SIG-M5 (cell line): ENCODE measurements at places on chromosomes 4 and X.
A peak's percentile ranks its signal among the peaks of the same experiment; 100 is the strongest.

DNA sequence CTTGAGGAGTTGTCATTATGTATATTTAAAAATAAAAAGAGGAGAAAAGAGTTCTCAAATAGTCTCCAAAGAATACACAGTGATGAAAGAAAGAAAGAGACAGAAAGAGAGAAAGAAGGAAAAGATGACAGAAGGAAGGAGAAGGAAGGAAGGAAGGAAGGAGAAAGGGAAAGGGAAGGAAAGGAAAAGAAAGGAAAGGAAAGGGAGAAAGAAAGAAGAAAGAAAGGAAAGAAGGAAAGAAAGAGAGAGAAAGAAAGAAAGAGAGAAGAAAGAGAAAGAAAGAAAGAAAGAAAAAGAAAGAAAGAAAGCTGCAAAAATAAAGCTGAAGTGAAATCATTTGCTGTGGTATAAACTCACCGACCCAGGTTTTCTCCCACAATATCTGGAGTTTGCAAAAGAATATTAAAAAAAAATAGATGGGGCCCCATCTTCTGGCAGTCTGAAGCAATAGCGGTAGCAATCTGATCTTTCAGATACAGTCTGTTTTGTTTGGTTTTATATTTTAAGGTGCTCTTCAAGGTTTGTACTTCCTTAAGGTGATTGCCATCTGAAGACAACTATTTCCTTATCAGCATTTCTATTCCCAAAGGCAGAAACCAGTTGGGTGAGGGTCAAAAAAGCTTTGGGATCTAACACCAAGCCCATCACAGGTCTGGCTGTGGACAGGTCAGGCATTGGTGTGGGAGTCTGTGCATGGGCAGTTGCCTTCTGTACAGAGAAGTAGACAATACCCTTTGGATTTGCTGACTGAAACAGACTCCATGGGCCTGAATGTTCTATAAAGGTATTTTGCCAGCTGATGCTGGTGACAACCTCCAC is 160.4 kb downstream of the CPEB2 start:
- DNase-seq = no peak

GRCh38 chr4:40403081-40403480 is 67.9 kb downstream of the CHRNA9 start:
- no peak for DNase-seq

- no peak for DNase-seq
Measured at GRCh38 chr4:139265654-139266053, 14.4 kb downstream of the MGARP start.

DNA sequence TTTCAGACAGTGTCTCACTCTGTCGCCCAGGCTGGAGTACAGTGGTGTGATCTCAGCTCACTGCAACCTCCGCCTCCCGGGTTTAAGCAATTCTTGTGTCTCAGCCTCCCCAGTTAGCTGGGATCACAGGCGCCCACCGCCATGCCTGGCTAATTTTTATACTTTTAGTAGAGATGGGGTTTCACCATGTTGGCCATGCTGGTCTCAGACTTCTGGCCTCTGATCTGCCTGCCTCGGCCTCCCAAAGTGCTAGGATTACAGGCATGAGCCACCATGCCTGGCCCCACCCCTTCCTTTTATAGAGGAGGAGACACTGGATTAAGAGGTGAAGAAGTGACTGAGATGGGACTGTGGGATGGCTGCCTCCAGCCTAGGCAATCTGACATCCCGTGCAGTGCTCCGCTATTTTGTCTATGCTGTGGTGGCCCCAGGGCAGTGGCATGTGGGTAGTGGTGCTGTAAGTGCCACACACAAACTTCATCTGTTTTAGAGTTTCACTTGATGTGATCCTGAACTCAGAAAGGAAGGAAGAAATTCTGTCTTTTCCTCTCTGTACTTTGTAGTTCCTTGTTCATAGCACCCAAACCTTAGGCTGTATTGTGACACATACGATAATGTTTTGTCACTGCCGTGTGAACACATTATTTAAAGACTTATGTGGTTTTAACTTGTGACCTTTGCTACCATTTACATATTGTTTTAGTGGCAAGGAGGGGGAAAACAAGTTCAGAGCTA is 48.9 kb downstream of the FNIP2 start:
- peak; percentile 49 for DNase-seq

- no peak for DNase-seq
Measured at GRCh38 chr4:76232681-76233080, 18.8 kb upstream of the FAM47E start.

GRCh38 chr4:103099691-103100392 is at the start of gene BDH2:
Gene BDH2 (minus strand): TSS chr4:103099834. CDS start chr4:103096254, 3,580 bp downstream.
- peak; percentile 89 for DNase-seq

DNA sequence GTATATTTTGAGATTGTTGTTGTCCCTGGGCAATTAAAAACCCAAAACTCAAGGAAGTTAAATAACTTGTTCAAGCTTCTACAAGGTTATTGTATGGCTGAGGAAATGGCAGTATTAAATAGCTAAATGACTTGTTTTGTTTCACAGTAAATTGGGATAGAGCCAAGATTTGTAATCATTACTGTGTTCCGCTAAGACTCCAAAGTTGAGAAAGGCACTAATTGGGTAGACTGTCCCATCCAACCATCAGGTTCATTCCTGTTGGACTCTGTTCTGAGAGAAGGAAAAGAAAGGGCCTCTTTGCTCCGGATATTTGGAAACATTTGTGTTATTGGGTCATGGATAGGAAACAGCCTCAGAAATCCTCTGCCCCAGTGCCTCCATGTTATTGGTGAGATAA is 82.2 kb downstream of the DCLK2 start:
- no peak for DNase-seq

GRCh38 chr4:106425576-106425975 is 57.0 kb upstream of the GIMD1 start:
- DNase-seq = no peak

GRCh38 chrX:134625315-134625718 is 33.0 kb downstream of the PLAC1 start:
- no peak for DNase-seq

GRCh38 chrX:18714910-18715309 is 7.5 kb downstream of the PPEF1 start:
- no peak for DNase-seq

GRCh38 chr4:157075811-157076577 is at the start of gene GLRB:
Gene GLRB (plus strand): TSS chr4:157076150. CDS start chr4:157078025, 1,875 bp downstream.
- no peak for DNase-seq

DNA sequence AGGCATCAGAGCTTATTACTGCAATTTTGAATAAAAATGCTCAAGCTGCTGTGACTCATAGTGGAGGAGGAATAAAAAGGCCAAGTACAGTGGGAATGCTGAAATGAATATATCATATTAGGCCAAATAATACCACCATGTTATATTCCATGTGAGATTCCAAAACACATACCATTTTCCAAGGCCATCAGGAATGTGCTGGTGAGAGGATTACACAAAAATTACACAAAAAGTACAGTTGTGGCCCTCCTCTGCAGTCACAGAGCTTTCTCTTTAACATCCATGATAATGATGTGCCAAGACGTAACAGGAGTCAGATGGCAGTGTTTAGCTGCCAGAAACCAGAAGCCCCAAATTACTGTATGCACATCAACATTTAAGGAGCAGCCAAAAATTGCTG is 153.5 kb downstream of the PCDH18 start:
- DNase-seq = no peak
